ENCODE measurements at places on chromosomes 6 and 20. TPM values are rescaled to one million over a fixed set of nuclear protein-coding genes. Genes with fewer than 3 reads are reported as not detected.

The ATAT1 gene
- 10.2 TPM for total RNA-seq

The TMEM200A gene
- 21.2 TPM for total RNA-seq

The NDRG3 gene
- total RNA-seq: 35.0 TPM

The EPPIN gene
- 0.97 TPM for total RNA-seq

The KCNK5 gene
- total RNA-seq: 1.0 TPM

The SLC35D3 gene
- total RNA-seq: not detected

The MDFI gene
- 14.4 TPM for total RNA-seq

The BANF2 gene
- total RNA-seq: not detected

The SIRPD gene
- not detected for total RNA-seq

The LY6G6F gene
- not detected for total RNA-seq

The CDH26 gene
- total RNA-seq: 2.1 TPM

The PAX1 gene
- total RNA-seq: not detected

The OR2H1 gene
- total RNA-seq: not detected

The PSORS1C1 gene
- 0.26 TPM for total RNA-seq

The SRMS gene
- total RNA-seq: not detected

The OXT gene
- total RNA-seq: not detected

The TINAG gene
- total RNA-seq: not detected

The PRPH2 gene
- 7.0 TPM for total RNA-seq

The SOX4 gene
- total RNA-seq: 5.9 TPM

The MYB gene
- 0.59 TPM for total RNA-seq

The APMAP gene
- 52.6 TPM for total RNA-seq

The ULBP2 gene
- 0.34 TPM for total RNA-seq

The PDYN gene
- not detected for total RNA-seq

The CNR1 gene
- total RNA-seq: 11.0 TPM

The PERP gene
- total RNA-seq: 9.2 TPM

The SUMO4 gene
- not detected for total RNA-seq
